Putamen (tissue), 1 donor: ENCODE measurements at places on chromosomes 2 and 18.

DNA sequence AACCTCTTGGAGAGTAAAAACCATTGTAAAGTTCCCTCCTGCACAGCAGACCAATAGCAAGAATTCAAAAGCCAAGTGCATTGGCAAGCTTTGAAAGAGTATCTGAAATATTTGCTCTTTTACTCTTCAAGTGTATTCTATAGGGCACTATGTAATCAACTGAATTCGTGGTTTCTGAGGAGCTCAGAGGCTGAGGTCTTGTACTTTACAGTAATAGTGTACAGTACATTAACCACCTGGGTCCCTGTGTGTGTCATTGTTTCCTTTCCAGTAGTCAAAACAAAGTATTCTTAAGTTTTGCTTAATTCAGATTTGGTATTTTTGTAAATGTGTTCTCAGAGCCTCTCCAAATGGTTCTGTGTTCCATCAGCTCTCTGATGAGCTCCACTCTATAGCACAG is 769.7 kb downstream of the LRRTM4 start:
- no peak for DNase-seq

GRCh38 chr2:106185475-106186184 is 8.5 kb downstream of the UXS1 start:
- no peak for DNase-seq

GRCh38 chr2:11100976-11101375 is 54.3 kb upstream of the SLC66A3 start:
- DNase-seq: no peak

DNA sequence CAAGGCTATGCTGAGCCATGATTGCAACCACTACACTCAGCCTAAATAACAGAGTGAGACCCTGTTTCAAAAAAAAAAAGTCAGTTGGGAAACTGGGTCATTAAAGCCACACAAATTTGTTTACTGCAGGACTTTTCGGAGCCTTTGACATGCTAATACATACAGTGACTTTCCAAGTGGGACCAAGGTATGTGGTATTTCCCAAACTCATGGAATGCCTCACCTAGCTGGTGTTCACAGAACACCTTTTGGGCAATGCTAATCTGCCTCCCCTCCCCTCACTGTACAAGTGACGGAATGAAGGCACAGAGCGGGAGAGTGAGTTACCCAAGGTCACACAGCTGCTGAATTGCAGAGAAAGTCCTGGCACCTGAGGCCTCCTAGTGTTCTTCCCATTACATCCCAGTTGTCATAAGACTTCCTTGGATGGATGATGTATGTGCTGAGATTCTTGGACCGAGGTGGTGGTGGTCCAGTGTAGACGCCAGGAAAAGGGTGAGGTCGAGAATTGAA is 30.7 kb downstream of the ATOH8 start:
- DNase-seq: no peak

- no peak for DNase-seq
Observed at GRCh38 chr2:3522961-3523421, 3.7 kb upstream of the ADI1 start.
